Dermis microvascular lymphatic vessel endothelial cell (primary cell): ENCODE measurements at places on chromosomes 7 and 10. TPM values are rescaled to one million over a fixed set of nuclear protein-coding genes. Genes with fewer than 3 reads are reported as not detected.

Gene PNLIPRP1
- not detected in 2 replicates for total RNA-seq

Gene TRPV5
- not detected in 2 replicates for total RNA-seq

Gene UTF1
- not detected in 2 replicates for total RNA-seq

Gene FKBP6
- total RNA-seq = not detected in 2 replicates

Gene PRR15
- 0.13 TPM in 1 of 2 replicates, not detected in the other for total RNA-seq

Gene GIGYF1
- total RNA-seq = 9.0 and 15.2 TPM in 2 replicates

Gene ENTPD1
- total RNA-seq = 5.3 and 6.2 TPM in 2 replicates

Gene CALHM1
- not detected in 2 replicates for total RNA-seq

Gene VKORC1L1
- total RNA-seq = 16.6 and 22.9 TPM in 2 replicates

Gene HOXA1
- 0.51 and 1.0 TPM in 2 replicates for total RNA-seq

Gene SORBS1
- 0.77 and 2.4 TPM in 2 replicates for total RNA-seq

Gene SEMA3E
- 0.26 and 2.0 TPM in 2 replicates for total RNA-seq

Gene TSPAN12
- 43.6 and 89.3 TPM in 2 replicates for total RNA-seq

Gene HOXA11
- 0.13 TPM in 2 replicates for total RNA-seq

Gene PDE1C
- 0.13 TPM in 2 replicates for total RNA-seq

Gene CCL24
- total RNA-seq = not detected in 2 replicates

Gene TMEM196
- not detected in 2 replicates for total RNA-seq

Gene TAS2R40
- total RNA-seq = not detected in 2 replicates

Gene CYP3A7
- not detected in 2 replicates for total RNA-seq

Gene AVPI1
- 3.0 and 5.3 TPM in 2 replicates for total RNA-seq

Gene IL2RA
- total RNA-seq = not detected in 2 replicates

Gene PTF1A
- total RNA-seq = not detected in 2 replicates

Gene TRIM50
- total RNA-seq = not detected in 2 replicates

Gene FFAR4
- total RNA-seq = not detected in 2 replicates

Gene AKR1C3
- 173 and 272 TPM in 2 replicates for total RNA-seq

Gene RELN
- 413 and 1,261 TPM in 2 replicates for total RNA-seq

Gene PRSS2
- not detected in 2 replicates for total RNA-seq

Gene CAMK1D
- total RNA-seq = 0.64 and 1.4 TPM in 2 replicates

Gene FAM180A
- not detected in 2 replicates for total RNA-seq

Gene GPAM
- 6.5 and 6.6 TPM in 2 replicates for total RNA-seq

Gene MYO1G
- under 0.01 and 0.13 TPM in 2 replicates for total RNA-seq

Gene ASIC3
- under 0.01 and 0.13 TPM in 2 replicates for total RNA-seq

Gene VWDE
- total RNA-seq = under 0.01 TPM in 2 replicates

Gene PRF1
- total RNA-seq = not detected in 2 replicates

Gene OR2A42
- not detected in 2 replicates for total RNA-seq

Gene RASSF4
- 13.1 and 23.3 TPM in 2 replicates for total RNA-seq

Gene STEAP1
- total RNA-seq = 1.4 and 9.4 TPM in 2 replicates

Gene HOXA10
- total RNA-seq = 0.90 and 2.3 TPM in 2 replicates

Gene NRG3
- 8.2 and 19.1 TPM in 2 replicates for total RNA-seq

Gene TCF7L2
- 1.3 and 2.1 TPM in 2 replicates for total RNA-seq

Gene RBP3
- total RNA-seq = not detected in 2 replicates

Gene CPEB3
- total RNA-seq = 0.90 and 1.6 TPM in 2 replicates

Gene ADAP1
- total RNA-seq = 1.8 and 1.9 TPM in 2 replicates

Gene VIPR2
- total RNA-seq = not detected in 2 replicates

Gene CALML5
- total RNA-seq = not detected in 2 replicates

Gene CLCN1
- not detected in 2 replicates for total RNA-seq

Gene VWC2
- not detected in 2 replicates for total RNA-seq

Gene ACBD7
- total RNA-seq = 0.89 and 3.1 TPM in 2 replicates

Gene SNX8
- 7.8 and 10.7 TPM in 2 replicates for total RNA-seq
